Activated T-cell treated with anti-CD3 and anti-CD28 coated beads for 4 hours (primary cell): ENCODE measurements at places on chromosomes 2 and 18.

DNA sequence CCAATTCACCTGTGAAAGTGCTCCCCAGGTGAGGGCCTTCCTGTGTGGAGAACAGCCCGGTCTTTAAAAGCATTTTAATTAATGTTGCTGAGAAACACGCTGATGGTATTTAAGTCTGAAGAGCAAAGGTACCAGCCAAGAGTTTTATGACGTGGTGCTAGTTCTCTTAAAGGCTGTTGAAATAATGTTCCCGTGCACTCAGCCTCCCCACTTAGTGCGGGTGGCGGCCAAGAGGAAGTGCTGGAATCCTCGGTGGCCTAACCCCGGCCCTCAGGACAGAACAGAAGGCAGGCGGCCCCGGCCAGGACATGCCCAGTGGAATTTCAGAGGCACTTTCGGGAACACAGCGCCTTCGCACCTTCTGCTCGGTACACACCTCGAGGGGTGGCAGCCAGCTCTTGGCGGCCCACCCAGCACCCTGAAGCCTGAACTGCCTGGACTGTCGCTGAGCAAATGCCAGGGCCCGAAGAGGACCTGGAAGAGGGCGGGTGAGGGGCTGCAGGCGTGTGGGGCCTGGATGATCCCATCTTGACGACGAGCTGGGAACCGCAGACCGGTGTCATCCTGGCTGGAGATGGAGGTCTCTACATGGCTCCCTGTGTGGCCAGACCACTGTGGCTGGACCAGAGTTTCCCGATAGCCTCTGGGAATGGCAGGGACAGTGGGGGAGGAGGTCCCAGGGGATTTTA lies 142.9 kb downstream of the ASB1 start:
- DNase-seq, result no peak

DNA sequence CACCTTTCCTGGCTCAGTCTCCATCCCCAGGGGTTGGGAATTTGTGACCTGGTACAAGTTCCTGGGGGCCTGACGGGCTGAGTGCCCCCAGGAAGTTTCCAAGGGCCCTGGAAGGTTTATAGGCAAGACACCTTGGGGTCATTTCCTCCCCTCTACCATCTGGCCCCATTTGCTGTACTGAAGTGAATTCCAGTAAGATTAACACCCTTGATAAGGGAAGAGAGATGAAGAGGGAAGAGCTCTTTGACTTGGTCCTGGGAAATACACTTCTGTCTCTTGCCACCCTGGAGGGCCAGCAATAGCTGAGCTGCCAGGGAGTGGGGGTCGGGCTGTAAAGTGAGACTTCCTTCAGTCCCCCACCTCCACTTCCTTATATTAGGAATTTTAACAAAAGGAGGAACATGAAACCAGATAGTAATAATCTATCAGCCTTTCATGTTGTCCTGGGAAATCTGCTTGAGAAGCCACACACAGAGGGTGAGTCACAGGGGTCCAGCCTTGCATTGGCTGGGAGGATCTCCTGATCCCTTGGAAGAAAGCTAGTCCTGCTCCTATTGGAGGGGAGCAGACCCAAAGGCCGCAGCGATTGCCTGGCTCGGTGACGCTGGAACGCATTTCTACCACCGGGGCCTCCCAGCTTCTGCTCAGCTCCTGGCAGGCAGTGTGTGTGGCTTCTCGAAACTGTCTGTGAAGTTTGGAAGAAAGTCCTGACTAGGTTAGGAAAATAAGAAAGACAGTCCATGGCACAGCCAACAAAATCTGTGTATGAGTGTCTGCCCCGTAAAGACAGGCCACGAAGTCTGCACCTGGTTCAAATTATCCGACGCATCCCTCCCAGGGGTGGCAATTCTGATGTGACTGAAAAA lies 87.3 kb downstream of the ACAA2 start:
- no peak for DNase-seq

DNA sequence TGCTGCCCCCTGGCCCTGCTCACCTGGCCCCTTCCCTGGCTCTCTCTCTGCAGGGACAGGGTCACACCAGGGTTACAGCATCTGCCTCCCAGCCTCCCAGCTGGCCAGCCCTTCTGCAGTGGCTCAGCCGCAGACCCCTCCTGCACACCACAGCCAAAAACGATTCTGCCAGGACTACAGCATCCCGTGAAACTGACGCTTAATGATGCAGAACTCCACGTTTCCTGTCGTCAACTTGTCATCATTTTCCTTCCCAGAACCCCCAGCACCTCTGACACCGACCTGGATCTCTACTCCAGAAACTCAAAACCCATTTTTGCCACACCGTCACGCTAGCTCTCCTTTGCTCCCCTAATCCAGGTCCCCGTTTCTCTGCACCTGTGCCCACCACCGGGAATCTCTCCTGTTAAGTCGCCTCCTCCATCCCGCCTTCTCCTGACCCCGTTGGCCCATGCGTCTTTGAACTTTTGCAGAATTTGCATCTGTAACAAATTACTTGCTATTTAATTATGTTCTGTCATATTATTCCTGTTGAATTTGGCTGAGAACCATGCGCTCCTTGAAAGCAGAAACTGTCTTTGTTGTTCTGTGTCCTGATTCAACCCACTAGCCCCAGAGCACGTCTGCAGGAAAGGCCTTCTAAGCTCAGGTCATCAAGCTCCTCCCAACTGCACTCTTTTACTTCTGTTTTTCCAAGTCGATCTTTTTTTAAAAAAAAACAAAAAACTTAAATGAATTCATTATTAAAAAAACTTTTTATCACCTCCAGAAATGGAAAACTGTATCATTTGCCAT lies 173.2 kb upstream of the COPS8 start:
- no peak for DNase-seq

DNA sequence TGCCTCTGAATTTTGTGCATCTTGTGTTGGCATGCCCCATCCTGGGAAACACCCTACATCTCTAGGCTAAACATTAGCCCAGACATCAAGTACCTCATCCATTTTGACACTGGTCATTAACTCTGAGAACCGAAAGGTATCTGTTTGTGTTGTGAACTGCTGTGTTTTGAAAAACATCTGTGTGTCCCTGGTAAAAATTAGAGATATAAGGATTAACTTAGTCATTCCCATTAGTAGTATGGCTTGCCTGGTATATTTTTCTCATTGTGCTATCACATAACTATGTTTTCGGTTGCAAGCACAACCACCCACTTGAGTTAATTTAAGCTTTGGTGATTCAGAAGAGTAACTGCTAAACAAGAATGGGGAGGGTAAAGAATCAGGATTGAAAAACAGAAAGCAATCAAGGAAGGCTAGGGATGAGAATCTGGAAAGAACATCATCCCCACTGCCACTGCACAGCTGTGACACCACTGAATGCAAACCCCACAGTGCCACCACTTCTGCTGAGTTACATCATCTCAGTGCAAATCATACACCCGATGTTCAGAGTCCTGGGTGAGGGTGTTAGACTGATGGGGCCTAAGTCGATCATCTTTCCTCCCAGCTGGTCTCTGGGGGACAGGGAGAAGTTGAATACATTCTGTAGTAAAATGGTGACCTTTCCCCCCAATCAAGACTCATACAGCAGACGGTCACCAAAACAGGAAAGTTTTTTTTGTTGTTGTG lies 234.0 kb downstream of the EPHA4 start:
- DNase-seq, result no peak

DNA sequence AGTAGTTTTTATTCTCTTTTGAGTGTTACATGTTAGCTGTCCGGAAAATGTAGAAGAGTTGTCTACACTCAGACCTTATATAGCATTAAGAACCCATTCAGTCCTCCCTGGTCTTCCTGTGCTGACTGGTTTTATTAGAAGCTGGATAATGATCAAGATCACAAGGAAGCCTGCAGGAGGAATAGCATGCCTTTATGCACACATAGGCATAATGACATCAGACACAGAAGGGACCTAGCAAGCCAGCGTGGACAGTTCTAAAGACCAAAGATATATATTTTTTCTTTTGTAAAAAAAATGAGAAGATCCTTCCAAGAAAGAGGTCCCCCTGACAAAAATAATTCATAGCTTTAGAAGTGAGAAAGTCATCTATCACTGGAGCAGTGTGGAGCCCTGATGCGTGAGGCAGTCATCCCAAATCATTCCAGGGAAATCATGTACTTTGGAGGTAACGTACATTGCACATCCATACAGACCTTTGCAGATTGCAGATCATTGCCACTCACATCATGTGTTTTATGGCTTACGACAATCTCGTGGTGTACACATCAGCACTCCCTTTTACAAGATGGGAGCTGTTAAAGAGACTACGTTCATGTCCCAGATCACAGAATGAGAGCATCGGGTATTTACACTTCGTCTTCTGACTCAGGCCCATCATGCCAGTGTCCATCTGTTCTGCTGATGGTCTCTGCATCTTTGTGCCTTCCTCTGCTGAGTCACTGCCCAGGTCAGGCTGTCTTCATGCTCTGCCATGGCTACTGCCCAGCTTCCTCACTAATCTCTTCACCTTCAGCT lies 334.0 kb downstream of the SOCS6 start:
- DNase-seq, result no peak

DNA sequence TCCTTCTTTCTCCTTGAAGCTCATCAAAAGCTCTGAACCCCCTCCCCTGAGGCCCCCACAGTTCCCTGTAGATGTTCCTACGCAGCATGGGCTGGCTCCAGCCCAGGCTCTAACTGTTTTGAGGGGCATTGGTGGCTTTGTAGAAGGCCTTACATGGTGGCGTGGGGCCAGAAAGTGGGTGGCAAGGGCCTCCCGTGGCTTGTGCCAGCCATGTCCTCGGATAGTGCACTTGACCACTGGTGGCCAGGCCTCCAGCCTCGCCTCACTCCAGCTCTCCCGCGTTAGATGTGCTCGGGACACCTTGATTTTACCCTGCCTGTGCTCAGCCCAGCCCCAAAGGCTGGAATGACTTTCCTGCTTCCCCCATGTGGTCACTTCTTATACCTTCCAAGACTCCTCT lies 92.9 kb downstream of the TWIST2 start:
- DNase-seq, result no peak

GRCh38 chr2:233700028-233700635 lies 7.4 kb downstream of the UGT1A6 start:
- DNase-seq, result no peak

DNA sequence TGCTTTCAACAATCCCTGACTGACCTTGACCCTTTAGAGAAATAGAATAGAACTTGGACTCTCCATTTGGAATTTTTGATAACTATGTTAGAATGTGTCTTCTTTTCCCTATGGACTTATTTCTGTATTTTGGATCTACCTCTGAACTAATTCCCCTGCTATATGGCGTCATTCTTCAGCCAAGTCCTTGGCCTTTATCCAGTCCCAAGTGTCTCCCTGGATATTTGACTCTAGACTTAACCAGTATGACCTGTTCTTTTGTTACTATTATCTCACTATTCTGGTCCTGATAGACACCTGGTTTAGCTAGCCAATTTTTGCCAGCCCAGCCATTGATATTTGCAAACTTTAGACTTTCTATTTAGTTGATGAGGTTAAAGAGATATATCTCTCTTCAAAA lies 186.8 kb downstream of the KCNS3 start:
- DNase-seq, result no peak

DNA sequence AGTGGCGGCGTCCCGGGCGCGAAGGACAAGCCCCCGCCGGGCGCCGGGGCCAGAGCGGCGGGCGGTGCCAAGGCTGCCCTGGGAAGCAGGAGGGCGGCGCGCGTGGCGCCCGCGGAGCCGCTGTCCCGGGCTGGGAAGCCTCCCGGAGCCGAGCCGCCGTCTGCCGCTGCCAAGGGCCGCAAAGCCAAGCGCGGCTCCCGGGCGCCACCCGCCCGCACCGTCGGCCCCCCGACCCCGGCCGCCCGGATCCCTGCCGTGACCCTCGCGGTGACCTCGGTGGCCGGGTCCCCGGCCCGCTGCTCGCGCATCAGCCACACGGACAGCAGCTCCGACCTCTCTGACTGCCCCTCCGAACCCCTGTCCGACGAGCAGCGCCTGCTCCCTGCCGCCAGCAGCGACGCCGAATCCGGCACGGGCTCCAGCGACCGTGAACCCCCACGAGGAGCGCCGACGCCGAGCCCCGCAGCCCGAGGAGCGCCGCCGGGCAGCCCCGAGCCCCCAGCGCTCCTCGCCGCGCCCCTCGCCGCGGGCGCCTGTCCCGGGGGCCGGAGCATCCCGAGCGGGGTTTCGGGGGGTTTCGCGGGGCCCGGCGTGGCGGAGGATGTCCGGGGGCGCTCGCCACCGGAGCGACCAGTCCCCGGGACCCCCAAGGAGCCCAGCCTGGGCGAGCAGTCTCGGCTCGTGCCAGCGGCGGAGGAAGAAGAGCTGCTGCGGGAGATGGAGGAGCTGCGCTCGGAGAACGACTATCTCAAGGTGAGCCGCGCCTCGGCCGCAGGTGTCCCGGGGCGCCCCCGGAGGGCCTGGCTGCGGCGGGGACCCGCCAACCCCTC lies 820 bp downstream of the MTCL1 start:
- DNase-seq, result no peak

- no peak for DNase-seq
These were observed 5.9 kb downstream of the CCDC121 start for GRCh38 chr2:27622921-27623384.

DNA sequence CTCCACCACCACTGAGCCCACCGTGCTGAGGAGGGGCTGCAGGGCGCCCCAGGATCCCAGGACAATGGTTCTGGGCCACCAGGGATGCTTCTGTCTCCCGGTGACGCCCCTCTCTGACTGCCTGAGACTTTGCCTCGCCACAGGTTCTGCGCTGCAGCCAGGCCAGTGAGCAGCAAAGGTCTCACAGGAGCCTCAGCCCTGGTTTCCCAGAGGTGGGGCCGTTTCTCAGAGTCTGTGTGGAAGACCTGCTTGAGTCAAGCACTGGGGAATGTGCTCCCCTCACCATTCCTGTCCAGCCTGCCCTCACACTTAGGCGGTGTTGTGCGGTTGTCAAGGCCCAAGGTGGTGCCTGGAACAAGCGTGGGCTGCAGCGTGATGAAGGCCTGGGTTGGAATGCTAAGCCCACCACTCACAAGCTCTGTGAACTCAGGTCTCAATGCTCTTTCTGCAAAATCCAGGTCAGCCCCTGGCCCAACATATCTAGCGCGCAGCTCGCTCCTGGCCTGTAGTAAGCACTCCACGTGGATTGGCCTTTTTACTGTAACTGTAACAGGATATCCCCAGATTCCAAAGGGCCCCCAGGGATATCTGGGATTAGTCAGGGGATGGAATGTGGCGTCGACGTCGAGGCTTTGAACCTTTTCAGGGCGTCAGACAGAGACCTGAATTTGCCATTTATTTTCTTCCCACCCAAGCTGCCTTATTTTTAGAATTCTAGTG lies 47.6 kb downstream of the PLB1 start:
- no peak for DNase-seq

DNA sequence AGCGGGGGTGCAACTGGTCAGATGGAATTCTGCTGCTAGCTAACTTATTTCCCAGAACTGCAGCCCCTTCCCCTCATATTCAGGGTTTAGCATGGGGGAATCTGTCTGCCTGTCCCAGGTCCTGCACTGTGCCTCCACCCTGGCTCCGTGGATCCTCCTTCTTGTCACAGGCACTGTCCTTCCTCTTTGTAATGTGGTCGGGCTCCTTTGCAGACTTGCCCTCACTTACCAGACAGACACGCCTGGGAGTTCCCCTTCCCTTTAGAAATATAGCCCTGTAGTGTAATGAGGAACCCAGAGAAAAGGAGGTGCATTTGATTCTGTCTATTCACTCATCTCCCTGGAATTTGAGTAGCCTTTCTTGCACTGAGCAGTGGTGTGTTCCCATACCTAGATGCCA lies 108.7 kb downstream of the TRIM43 start:
- no peak for DNase-seq

- no peak for DNase-seq
These were observed 33.4 kb upstream of the PPP4R1 start for GRCh38 chr18:9647496-9648323.
